NT2/D1 (cell line): ENCODE measurements at places on chromosomes 12 and 14.

DNA sequence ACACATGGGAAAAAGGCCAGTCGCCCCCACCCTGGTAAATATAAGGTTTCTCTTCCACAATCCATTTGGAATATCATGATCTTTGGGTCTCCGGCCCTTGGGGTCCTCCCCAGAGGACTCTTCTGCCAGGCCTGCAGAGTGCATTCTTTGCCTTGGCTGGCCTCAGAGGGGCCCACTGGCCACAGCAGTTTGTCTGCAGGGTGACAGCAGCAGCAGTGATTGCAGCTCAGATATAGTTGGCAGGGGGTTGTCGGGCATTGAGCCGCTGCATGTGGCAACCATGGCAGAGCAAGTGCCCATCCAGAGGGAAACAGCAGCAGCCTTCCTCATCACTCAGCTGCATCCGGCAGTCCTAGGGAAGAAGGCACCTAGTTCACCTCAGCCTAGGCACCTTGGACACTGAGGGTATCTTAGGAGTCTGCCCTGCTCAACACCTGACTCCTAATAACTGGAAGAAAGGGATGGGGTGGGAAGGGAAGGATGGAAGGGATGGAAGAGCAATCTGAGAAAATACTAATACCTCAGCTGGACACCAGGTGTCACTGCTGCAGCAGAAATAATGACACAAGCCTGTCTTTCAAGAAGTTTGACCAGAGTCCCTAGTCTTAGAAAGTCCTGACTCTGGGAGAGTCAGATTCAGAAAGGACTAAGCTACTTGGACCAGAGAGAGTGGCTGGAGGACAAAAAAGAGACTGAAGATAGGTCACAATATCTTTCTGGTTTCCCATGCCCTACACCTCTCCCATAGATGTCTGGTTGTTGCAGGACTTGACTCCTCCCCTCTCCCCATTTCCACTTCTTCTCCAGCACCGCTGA, 8.9 kb downstream of the AJUBA start:
- DNase-seq = no peak

DNA sequence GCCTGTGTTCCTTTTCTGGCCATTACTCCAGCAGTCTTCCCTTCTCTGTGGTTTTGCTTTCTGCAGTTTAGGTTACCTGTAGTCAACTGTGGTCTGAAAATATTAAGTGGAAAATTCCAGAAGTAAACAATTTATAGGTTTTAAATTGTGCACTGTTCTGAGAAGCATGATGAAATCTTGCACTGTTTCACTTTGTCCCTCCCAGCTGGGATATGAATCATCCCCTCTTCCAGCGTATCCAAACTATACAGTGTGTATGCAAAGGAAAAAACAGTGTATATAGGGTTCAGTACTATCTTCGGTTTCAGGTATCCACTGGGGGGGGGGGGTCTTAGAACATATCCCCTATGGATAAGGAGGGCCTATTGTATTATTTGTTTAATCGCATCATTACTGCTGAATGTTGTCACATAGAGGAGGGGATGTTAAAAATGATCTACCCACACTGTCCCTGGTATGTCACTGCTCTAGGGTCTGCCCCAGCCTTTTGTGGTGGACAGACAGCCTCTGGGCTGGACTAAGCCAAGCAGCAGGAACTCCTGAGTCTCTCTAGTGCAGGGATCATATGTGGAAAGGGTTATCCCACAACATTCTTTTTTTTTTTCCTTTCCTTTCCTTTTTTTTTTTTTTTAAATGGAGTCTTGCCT, 109.1 kb upstream of the MAX start:
- DNase-seq = no peak

DNA sequence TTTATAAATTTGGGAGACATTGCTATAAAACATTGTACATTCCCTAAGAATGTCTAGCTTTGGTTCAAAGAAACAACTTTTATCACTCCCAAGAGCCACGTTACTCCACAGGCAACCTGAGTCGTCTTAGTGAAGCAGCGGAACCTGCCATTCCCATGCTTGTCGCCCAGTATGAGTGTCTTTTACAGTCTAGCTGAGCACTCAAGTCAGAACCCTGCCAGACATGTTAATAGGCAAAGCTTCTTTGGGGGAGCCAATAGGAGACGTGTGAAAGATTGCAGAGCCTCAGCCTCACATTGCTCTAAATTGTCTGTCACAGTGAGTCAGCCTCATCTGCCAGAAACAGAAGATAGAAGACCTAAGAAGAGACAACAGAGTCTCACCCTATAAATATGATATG, 541.6 kb upstream of the FLRT2 start:
- DNase-seq = no peak

GRCh38 chr14:99042381-99043266, 229.4 kb downstream of the BCL11B start:
- no peak for DNase-seq

- DNase-seq = no peak
Measured at GRCh38 chr12:2347137-2347843, 294.5 kb downstream of the CACNA1C start.

- DNase-seq = no peak
Measured at GRCh38 chr14:101823511-101824120, 62.1 kb downstream of the PPP2R5C start.

- no peak for DNase-seq
Measured at GRCh38 chr12:119139448-119139847, 39.3 kb upstream of the HSPB8 start.

DNA sequence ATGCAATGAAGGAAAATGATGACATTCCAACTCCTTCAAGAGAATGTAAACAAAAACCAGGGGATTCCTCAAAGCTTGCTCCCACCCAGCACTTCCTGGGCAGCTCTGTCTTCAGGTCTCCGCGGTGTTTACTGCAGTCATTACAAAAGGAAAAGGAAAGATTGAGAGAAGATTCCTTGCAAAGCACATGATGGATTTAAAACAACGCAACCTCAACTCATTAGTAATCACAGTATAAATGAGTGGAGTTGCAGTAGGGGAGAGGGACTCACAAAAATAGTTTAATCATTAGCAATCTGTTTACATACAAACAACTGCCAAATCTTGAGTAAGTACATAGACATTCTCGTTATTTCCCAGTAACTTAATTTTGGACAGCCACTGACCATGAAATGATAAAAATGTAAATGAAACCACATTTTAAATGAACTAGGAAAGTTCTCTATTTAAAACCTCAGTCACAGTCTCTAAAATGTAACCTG, 49.7 kb upstream of the OVCH1 start:
- peak; percentile 46 for DNase-seq

DNA sequence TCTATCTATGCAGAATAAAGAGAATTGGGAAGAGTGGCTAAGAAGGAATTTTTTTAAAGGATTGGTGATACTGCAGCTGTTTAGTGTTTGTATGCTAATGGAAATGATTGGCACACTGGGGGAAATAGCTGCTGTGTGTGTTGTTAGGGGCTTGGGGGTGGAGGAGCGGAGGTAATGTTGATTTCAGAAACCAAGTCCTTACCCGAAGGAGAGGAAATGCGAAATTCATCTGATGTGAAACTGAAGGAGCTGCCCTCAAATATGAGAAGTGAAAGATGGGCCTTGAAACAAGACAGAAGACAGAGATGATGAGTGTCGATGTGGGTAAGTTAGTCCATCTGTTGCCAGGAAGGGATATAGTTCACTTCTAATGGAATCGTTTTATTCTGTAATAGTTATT, 21.2 kb upstream of the RNASE12 start:
- DNase-seq = no peak

DNA sequence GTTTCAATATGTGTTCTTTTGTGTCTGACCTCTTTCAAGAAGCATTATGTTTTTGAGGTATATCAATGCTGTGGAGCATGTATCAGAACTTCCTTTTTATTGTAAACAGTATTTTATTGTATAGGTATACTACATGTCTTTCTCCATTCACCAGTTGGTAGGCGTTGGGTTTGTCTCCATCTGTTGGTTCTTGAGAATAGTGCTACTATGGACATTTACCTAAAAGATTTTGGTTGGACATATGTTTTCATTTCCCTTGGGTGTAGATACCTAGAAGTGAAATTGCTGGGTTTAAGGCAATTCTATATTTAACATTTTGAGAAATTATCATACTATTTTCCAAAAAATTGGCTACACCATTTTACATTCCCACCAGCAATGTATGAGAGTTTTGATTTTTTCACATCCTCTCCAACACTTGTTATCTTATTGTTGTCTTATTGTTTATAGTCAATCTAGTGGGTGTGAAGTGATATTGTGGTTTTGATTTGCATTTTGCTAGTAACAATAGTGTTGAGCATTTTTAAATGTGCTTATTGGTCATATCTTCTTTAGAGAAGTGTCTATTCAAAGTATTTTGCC, 409.2 kb downstream of the IPO8 start:
- no peak for DNase-seq

GRCh38 chr12:3752096-3752709, 706 bp downstream of the CRACR2A start:
- no peak for DNase-seq

DNA sequence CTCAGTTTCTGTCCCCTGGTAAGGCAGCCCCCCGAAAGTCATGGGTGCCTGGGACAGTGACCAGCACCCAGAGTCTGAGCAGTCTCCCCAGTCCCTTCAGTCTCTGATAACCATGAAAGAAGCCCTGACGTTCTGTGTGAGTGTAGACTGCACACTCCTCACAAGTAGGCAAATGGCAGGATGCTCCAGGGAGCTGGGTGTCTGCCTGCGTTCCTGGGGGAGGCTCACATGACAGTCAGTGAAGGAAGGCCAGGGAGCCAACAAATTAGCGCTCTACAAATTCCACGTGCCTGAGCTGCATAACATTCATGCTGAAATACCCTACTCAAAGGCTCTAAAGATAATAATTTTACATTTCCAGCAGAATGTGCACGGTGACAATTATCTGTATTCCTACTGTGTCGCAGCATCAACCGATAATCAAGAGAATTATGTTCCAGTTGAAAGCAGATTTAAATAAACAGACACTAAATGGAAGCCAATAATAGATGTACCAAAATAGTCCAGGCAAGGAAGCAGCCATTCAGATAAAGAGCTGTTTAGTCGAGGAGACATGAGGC, 56.3 kb downstream of the ASCL1 start:
- DNase-seq = no peak

GRCh38 chr14:89371585-89372511, 45.2 kb downstream of the FOXN3 start:
- no peak for DNase-seq

DNA sequence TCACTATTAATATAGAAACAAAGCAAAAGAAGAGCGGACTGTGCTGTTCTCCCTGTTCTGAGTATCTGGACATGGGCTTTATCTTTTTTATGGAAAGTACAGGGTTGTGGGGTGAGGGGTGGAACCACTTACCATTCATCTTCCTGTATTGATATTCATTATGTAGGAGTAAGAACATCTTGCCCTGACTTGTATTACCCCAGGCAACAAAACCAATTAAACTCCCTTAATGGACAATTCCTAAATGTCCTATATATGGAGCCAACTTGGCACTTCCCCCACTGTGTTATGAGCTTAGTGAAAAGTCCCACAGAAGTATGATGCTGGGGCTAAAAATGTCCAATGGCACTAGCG, 139.9 kb upstream of the KRR1 start:
- DNase-seq = no peak

- DNase-seq = no peak
Measured at GRCh38 chr12:11014234-11014633, 8.2 kb downstream of the TAS2R19 start.

- DNase-seq = no peak
Measured at GRCh38 chr12:56358836-56359532, 923 bp downstream of the STAT2 start.

- DNase-seq = no peak
Measured at GRCh38 chr12:102167821-102168604, 29.6 kb downstream of the PMCH start.

GRCh38 chr12:83016991-83017390, 330.3 kb downstream of the TMTC2 start:
- no peak for DNase-seq

DNA sequence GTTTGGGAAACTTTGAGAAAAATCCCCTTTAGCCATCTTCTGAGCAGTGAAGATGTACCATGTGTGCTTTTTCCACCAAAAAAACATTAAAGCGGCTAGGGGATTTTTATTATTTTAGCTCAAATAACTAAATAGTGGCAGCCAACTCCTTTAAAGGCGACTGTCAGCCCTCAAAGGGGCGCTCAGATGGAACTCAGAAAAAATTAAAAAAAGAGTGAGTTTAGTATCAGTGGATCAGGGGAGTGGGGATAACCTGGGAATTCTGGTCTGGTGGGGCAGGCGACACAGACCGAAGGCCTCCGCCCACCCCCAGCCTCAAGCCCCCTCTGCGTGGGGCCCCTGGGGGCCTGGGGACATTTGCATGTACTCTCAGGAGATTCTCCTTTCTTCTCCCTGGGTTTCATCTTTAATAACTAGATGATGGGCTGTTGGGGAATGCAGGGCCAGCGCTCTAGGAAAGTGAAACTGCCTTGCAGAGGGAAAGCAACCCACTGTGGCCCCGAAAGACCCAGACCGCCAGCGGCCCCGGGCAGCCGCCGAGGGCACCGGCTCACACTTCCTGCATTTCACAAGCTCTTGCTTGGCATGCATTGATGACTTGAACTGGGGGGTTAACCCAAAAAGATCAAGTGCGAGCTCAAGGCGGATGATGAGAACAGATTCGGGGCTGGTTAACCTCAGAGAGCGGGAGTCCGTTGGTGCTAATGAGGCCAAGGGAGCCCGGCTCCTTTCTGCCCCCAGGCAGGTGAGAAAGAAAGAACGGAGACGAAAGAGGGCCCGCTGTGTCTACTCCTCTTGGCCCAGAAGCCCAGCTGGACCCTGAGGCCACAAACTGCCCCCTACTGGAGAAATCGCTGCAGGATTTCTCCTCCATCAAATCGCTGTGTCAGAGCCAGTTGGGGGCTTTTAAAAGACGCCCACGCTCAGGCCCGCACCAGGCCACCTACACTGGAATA, 7.3 kb upstream of the BATF start:
- DNase-seq = no peak

DNA sequence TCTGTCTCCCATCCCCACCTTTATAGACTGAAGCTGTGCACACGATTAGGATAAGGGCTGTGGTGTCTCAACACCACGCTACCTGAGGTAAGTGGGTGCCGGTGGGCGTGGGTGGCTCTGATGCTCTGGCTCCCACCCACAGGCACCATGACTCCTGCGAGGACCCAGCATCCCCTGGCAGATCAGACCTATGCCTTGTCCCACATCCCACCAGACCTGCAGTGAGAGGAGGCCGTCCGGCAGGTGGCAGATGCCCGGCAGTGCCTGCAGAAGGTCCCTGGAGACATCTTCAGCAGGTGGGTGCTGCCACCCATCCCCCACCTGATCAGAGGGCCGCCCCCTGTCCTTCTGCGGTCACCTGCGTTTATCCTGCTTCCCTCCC, 104.4 kb upstream of the PRB2 start:
- no peak for DNase-seq
